ENCODE measurements at places on chromosomes 6 and 20.

GRCh38 chr20:58760856-58761255 lies 68.3 kb downstream of the NPEPL1 start:
- DNase-seq: no peak

DNA sequence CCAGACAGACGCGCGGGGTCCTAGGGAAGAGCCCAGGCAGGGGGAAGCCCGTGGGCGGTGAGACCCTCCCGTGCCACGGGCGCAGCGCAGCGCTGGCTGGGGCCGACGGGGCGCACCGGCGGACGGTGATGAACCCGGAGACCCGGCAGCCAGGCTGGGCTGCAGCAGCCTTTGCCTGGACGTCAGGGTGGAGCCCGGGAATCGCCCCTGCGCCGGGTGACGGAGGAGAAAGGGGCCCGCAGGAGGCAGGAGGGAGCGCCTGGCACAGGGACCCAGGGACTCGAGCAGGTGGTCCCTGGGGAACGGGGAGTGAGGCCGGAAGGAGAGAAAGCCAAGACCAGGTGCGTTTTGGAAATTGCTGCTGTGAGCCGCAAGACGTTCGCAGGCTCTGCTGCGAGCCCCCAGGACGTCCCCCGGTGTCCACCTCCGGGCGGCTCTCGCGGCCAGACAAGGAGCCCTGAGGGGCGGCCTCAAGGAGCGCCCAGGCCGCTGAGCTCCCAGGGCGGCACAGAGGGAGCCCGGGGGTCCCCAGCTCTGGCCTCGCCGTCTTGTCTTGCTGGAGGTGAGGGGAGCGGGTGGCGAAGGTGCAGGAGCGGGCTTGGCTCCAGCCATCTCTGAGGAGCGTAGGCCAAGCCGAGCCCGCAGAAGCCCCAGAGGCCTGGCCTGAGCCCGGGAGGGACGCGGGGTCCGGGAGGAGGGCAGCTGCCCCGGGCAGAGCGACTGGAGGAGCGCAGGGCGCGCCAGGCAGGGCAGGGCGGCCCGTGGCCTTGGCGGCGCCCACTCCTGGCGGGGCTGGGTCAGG lies 191.2 kb upstream of the PDE10A start:
- DNase-seq: no peak

- DNase-seq: no peak
Measured at GRCh38 chr20:10476319-10476724, 41.2 kb downstream of the SLX4IP start.

GRCh38 chr6:15817100-15817499 lies 154.3 kb upstream of the DTNBP1 start:
- no peak for DNase-seq

DNA sequence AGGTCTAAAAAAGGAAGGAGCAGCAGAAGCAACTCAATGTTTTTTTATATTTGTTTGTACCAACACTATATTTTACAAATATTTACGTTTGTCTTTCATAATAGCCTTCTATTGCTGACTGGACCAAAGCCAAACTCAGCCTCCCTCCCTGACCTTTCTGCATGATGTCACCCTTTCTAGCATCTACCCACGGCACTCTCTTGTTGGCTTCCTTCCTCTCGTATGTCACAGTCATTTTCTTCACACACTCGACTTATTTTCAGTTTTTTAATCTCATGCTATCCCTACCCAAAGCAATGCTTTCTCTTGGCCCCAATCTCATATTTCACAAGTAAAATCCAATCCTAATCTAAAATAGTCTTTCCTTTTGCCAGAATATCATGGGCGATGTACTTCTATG lies 16.3 kb upstream of the FAM8A1 start:
- no peak for DNase-seq

GRCh38 chr6:39553029-39553428 lies 172.2 kb downstream of the KIF6 start:
- DNase-seq: no peak

DNA sequence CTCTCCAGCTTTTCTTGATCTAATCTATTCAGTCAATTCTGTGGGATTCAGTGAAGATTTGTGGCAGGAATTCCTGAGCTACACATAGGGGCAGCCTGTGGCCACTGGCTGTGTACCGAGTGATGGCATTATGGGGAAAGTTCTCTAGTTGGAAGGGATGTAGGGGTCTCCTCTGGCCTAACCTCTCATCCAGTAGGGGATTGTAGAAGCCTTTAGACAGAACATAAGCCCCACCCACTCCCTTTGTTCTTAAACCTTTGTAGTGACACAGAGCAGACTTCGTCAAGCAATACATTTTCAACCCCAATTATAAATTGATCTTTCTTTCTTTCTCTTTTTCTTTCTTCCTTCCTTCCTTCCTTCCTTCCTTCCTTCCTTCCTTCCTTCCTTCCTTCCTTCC lies 188.9 kb downstream of the QKI start:
- no peak for DNase-seq

GRCh38 chr20:23509247-23509913 lies 18.5 kb downstream of the CST8 start:
- DNase-seq: no peak

DNA sequence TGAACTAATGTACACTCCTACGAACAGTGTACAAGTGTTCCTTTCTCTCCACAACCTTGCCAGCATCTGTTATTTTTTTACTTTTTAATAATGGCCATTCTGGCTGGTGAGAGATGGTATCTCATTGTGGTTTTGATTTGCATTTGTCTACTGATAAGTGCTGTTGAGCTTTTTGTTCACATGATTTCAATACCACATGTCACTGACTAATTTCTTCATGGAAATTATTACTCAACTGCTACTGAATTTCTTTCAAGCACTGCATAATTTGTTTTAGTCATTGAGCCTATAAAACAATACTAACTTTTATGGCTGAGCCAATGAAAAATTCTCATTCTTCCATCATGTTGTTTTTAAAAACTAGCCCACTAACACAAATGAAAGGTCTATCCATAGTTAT lies 115.4 kb downstream of the FRK start:
- DNase-seq: no peak

- no peak for DNase-seq
Measured at GRCh38 chr6:36933519-36933918, 21.0 kb upstream of the PI16 start.

DNA sequence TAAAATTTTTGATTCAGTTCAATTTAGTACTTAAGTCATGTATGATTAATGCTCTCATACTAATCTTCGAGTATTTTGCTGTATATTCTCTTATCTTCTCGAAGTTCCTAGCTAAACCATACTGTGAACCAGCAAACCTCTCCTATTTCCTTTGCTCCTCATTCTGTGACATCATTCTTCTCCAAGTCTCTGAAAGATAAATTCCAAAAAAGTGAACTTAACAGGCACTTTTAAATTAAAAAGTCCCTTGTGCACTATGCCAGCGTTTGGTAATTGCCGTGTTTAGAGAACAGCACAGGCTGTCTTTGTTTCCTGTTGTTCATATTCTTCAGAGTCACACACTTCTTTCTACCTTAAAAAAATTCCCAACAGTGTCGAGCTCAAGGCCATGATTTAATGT lies 188.4 kb upstream of the PHACTR1 start:
- DNase-seq: no peak

DNA sequence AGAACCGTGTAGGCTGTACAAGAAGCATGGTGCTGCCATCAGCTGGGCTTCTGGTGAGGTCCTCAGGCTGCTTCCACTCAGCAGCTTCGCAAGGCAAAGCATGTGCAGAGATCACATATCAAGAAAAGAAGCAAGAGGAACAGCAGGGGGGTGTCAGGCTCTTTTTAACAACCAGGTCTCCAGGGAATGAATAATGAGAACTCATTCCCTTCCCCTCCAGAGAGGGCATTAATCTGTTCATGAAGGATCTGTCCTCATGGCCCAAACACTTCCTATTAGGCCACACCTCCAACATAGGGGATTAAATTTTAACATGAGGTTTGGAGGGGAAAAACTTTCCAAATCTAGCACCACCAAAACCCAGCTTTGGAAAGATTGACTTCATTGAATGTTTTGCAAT lies 20.0 kb downstream of the GINM1 start:
- no peak for DNase-seq

DNA sequence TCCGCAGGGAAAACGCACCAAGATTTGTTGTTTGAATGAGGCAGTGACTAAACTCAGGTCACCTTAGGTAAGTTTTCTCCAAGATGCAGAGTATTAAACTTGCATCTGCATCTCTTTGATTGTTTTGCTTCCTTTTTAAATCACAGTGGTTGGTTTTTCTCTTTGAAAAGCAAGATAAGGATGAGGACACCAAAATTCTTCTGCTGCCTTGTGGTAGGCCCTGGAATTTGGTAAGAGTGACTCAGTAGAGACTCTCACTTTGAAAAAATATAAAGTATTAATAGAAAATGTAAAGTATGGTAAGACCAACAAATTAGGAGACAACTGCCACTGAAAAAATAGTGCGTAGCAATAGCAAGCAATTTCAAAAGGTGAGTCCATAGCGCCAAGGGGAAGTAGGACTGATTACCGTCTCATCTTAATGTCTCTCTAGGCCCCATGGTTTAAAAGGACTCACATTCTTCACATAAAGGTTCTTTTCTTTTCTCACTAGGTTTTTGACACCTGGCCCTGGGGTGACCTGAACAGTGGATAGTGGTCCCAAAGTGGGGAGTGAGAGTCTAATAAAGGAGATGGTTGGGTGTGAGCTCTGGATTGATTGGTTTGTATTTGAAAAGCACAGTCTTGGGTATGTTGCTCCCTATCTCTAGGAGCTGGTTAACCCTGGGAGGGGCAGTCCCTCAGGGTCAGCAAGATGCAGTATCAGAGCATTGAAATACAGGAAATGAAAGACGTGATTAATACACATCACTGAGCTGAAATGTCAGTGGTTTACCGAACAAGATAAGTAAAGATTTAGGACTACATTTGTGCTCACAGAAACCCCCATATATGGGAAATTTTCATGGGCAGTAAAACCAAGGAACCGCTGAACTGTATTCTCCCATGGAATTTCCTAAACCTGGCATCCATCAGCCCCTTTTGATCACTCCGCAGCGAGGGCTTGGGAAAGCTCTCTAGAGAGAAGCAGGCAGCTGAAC lies 221.2 kb downstream of the SLC24A3 start:
- no peak for DNase-seq

GRCh38 chr20:35339007-35339406 lies 46.8 kb upstream of the FAM83C start:
- no peak for DNase-seq

DNA sequence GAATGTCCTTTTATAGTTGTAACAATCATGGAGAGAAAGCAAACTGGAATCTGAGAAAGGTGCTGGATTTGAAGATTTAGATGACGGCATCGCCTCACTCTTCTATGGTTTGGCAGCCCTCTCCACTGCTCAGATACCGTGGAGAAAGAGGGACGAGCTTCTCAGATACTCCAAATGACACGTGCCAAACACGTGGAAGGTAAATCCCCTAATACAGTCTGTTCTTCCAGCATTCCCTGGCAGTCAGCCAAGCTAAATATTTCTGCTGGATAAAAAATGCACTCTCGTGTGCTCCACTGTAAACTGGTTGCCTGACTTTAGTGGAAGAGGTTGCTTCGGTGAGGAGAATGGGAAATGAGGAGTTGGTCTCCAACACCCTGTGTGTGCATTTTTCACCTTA lies 16.7 kb upstream of the PRDM1 start:
- DNase-seq: no peak

DNA sequence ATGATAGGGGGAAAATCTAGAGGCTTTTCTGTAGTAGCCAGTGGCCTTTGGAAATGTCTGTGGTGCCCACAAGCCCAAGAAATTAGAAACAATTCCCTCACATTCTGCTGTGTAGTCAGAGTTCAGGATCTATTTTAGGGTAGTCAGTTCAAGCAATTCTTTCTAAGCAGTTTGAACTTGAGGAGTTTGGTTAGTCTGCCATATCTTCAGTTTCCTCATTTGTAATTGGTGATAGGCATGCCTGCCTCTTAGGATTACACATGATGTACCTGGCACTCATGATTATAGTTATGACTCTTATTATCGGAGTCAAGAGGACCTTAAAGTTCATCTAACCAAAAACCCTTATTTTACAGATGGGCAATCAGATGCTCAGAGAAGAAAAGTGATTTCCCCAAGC lies 21.2 kb upstream of the MEP1A start:
- DNase-seq: no peak

- no peak for DNase-seq
Measured at GRCh38 chr20:49275636-49276035, 2.2 kb downstream of the ZNFX1 start.

GRCh38 chr20:14336686-14337085 lies 726 bp downstream of the FLRT3 start:
- DNase-seq: no peak

DNA sequence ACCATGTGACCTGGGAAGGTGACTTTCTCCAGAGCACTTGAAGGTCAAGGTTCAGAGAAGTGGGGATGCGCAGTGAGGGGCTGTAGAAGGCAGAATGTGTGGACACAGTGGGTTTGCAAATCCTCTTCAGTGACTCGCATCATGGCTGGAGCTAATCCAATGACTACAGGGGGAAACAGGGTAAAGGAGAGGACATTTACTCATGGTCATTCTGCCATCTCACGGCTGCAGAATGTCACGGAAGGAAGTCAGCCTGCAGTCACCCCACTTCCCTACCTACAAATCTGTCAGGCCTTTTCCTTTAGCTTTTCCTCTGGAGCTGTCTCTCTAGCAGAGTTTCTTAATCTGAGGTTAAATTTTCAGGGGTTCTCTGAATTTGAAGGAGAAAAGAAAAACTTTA lies 337.6 kb downstream of the CDC5L start:
- no peak for DNase-seq

GRCh38 chr6:121858986-121859385 lies 423.5 kb downstream of the GJA1 start:
- no peak for DNase-seq

GRCh38 chr6:143807103-143807772 lies 35.9 kb upstream of the LTV1 start:
- DNase-seq: no peak

DNA sequence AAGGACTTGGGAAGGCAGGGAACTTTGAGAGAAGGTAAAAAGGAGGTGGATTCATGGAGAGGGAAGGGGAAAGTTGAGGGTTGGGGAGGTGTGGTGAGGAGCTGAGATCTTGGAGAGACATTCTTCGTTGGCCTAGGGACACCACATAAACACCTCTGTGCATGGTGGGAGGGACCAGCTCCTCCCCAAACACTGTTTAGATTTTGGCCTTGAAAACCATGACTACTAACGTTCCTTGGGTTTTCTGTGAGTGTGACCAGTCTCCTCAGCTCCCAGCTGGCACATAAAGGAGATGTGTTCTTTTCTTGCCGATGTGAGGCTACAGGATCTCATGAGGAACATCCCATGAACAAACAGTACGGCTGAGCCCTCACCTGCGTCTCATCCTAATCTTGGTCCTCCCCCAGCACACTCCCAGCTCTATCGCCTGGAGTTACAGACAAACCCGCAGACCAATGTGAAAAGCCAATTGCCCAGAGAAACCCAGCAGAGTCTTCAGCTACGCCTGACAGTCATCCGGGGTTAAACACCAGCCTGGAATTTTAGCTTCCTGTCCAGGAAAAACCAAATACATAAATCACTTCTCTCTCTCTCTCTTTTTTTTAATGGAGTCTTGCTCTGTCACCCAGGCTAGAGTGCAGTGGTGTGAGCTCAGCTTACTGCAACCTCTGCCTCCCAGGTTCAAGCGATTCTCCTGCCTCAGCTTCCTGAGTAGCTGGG lies 22.0 kb upstream of the DDR1 start:
- no peak for DNase-seq

- no peak for DNase-seq
Measured at GRCh38 chr6:34070315-34071135, 75.4 kb downstream of the GRM4 start.

- no peak for DNase-seq
Measured at GRCh38 chr6:43781941-43782704, 12.1 kb downstream of the VEGFA start.

GRCh38 chr6:35451354-35452182 lies 570 bp upstream of the FANCE start:
- DNase-seq: no peak

GRCh38 chr6:125918681-125919566 lies 37.6 kb upstream of the HINT3 start:
- DNase-seq: no peak
